ENCODE measurements at places on chromosomes 13 and 19.

DNA sequence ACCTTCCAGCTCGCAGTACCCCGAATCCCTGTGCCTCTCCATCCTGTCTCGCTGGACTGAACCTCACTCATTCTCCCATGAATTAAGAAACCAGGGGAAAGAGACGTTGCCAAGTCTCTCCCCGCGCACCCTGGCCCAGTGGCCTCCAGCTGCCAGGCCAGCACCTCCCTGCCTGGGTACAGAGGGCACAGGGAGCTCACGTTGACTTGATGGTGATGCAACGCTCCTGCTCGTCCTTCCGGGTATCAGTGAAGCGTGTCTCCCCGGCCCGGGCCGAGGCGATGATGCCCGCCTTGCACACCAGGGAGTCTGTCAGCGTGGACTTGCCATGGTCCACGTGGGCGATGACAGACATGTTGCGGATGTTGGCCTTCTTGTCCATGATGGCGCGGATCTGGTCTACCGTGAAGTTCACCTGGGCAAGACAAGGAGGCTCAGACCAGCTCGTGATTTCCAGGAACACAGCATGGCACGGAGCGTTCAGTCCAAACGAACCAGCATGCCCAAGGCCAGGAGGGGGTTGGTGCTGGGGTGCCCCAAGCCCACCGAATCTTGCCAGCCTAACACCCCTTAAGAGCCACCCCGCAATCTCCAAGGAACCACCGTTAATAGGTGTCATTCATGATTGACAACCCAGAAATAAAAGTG lies 1.2 kb downstream of the EEF2 start:
- peak; percentile 37 for DNase-seq

DNA sequence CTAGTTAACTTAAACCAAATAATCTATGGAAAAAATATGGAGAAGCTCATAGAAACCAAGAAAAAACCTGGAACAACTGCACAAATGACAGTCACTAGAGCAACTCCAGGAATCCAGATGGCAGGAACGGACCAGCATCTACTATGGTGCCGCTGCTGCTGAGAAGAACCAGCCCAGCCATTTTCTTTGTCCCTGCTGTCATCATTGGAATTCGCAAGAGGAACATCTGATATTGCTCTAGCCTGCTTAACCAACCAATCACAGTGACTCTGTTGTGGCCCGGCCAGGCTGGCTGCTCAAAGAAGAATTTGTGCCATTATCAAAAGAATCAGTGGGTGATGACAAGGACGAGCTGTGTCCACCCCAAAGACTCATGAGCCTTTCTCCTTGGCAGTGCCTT lies 33.1 kb upstream of the CEBPA start:
- no peak for DNase-seq

DNA sequence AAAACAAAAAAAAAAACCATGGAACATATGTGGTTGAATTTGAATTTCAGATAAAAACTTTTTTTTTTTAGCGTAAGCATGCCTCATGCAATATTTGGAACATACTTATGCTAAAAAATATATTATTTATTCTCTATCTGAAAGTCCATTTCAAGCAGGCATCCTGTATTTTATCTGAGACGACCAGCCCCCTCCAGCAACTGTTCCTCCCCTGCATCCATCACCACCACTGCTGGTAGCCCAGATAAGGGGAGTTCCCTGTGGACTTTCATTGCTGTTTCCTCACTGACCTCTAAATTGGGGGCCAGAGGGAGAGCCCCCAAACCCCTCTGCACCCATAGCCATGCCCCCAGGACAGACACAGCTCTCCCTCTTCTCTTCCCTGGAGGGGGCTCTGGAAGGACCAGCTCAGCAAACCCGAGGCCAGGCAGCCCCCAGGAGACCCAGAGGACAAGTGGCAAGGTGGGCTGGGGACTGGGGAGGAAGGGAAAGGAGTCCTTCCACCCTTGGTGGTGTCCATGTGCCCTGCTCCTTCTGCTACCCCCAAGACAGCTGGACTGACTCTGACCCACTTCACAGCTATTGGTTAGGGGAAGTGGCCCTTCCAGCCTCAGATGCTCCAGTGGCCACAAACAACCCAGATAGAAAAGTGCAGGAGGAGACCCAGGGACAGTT lies 6.6 kb upstream of the SIGLEC12 start:
- DNase-seq, result no peak

- DNase-seq, result no peak
Measured at GRCh38 chr19:3573162-3573857, 566 bp downstream of the HMG20B start.

- DNase-seq, result peak; percentile 25
Measured at GRCh38 chr19:12828494-12828893, 5.9 kb downstream of the RTBDN start.

GRCh38 chr19:35268536-35269437 lies at the start of gene USF2:
USF2 (plus strand) TSS chr19:35268962; CDS start chr19:35269102, 140 bp downstream.
- DNase-seq, result peak; percentile 72

DNA sequence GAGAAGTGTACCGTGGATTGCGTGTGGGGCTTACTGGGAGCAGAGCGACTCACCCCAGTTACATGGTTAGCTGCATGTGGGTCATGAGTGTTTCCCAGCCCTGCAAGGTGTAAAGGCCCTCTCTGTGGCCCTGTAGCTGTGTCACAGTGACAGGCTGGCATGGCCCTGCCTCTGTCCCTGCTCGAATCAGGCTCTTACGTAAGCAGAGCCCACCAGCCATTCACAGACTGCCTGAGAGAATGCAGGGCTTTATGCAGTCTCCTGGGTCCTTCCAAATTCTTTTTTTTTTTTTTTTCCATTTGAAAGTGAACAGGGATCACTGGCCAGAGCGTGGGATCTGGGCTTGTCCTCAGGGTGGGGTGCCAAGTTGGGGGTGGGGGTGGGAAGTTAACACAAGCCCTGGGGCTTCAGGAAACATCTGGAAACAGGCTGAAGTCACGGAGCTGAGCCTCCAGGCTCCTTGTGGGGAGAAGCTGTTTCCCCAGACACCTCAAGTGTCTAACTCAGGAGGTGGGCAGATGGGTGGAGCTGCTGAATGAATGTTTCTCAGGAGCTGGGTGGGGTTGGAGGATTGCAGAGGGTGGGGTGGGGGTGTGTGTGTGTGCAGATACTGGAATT lies 13.4 kb downstream of the TECR start:
- DNase-seq, result no peak

- DNase-seq, result peak; percentile 67
Measured at GRCh38 chr19:54312436-54313377, at the start of gene LILRA5. LILRA5 (minus strand) TSS chr19:54313166; CDS start chr19:54313019, 147 bp downstream.

GRCh38 chr13:29564818-29565217 lies 30.7 kb downstream of the SLC7A1 start:
- DNase-seq, result no peak

GRCh38 chr13:46571189-46571908 lies 18.4 kb downstream of the LRCH1 start:
- no peak for DNase-seq

DNA sequence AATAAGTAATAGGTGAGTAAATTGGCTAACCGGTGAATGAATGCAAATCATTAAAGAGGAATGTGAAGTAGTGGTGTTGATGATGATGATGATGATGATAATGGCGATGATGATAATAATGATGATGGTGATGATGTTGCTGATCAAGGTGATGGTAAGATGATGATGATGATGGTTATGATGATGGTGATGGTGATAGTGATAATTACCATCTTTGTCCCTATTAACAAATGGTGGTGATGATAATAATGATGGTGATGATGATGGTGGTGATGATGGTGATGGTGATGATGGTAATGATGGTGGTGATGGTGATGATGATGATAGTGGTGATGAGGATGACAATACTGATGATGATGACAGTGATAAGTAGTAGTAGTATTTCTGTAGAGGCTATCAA lies 452.6 kb downstream of the ZNF536 start:
- no peak for DNase-seq

DNA sequence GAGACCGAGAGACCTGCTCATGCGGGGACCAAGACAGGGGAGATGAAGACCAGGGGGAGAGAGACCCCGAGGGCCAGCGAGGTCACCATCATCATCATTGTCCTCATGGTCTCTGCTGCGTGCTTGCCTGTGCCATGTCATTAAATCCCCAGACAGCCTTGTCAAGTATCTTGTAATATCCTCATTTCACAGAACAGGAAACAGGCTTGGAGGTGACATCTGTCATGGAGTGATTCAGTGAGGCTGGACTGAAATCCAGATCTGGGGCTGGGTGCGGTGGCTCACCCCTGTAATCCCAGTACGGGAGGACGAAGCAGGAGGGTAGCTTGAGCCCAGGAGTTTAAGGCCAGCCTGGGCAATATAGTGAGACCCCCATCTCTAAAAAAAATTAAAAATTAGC lies 5.9 kb upstream of the NANOS2 start:
- no peak for DNase-seq

DNA sequence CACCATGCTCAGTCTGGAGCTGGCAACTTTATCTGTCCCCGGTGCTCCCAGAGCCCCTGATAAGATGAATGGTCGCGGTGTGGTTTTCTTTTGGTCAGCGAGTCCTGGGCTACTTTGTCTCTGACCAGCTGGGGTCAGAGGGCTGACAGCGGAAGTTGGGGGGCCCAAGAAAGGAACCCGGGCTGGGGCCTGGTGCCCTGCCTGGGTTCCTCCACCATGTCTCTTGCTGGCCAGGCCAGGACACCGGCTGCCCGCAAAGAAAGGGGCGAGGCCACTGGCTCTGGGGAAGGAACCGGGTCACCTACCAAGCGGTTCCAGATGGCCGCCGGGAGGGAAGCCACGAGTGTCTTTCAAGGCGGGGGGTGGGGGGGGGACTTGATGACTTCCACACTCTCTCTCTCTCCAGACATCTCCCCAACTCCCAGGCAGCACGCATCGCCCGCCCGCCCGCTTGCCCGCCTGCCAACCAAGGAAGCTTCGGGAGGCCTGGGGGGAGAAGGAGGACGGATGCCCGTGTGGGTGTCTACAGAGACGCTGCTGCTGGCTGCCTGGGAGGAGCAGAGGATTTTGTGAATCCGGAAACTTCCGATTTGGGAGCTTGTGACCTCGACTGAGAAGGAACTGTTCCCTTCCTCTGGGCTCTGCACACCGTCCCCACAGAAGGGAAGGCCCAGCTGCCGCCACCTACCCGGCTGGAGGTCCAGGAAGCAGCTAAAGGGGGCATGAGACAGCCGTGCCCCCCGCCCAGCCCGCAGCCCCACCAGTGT lies 1.1 kb downstream of the PIP5K1C start:
- DNase-seq, result peak; percentile 35

DNA sequence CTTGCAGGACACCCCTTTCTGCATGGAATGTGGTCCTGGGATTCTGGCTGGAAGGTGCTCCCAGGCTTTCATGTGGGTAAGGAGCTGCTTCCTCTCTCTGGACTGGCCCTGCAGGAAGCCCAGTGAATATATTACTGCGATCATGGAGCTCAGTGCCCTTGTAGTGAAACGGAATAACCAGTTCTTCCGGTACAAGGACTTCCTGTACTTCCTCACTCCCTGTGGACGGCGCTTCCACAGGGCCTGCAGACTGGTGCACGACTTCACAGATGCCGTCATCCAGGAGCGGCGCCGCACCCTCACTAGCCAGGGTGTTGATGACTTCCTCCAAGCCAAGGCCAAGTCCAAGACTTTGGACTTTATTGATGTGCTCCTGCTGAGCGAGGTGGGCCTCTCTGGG lies 8.0 kb downstream of the CYP4F8 start:
- DNase-seq, result no peak

- DNase-seq, result no peak
Measured at GRCh38 chr19:16164222-16164890, 9.0 kb downstream of the CIB3 start.

GRCh38 chr13:98801626-98802418 lies 49.4 kb upstream of the SLC15A1 start:
- DNase-seq, result no peak

GRCh38 chr13:83286737-83287136 lies 595.5 kb downstream of the SLITRK1 start:
- DNase-seq, result no peak

DNA sequence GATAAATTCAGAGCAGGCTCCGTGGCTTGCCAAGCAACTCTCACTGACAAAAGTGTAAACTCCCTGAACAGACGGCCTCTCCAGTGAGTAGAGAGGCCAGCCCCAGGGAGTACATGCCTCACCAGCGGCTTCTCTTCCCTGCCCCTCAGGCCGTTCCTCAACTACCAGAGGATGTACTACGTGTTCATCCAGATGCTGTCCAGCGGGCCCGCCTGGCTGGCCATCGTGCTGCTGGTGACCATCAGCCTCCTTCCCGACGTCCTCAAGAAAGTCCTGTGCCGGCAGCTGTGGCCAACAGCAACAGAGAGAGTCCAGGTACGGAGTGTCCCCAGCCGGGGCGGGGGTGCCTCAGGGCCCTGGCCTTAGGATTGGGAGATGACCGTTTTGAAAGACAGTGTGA lies 93.4 kb upstream of the MCF2L start:
- DNase-seq, result no peak

- peak; percentile 87 for DNase-seq
Measured at GRCh38 chr19:18091217-18091608, 4.5 kb upstream of the IL12RB1 start.

- no peak for DNase-seq
Measured at GRCh38 chr19:18385675-18386542, at the start of gene GDF15. GDF15 (plus strand) TSS chr19:18386158; CDS start chr19:18386190, 32 bp downstream.

DNA sequence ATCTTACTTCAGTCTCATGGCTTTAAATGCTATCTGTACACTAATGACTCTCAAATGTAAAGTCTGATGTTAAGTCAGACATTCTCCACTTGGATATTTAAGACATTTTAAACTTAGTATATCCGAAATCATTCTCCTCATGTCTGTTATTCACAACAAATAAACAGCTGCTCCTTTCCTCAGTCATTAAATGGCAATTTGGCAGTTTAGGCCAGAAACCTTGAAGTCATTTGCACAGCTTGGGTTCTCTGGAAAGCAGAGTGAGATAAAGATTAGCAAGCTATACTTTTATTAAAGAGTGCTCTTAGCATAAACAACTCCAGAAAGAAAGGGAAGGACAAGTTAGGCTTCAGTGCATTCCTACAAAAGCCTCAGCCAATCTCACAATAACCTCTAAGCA lies 53.7 kb downstream of the DNAJC15 start:
- DNase-seq, result no peak

DNA sequence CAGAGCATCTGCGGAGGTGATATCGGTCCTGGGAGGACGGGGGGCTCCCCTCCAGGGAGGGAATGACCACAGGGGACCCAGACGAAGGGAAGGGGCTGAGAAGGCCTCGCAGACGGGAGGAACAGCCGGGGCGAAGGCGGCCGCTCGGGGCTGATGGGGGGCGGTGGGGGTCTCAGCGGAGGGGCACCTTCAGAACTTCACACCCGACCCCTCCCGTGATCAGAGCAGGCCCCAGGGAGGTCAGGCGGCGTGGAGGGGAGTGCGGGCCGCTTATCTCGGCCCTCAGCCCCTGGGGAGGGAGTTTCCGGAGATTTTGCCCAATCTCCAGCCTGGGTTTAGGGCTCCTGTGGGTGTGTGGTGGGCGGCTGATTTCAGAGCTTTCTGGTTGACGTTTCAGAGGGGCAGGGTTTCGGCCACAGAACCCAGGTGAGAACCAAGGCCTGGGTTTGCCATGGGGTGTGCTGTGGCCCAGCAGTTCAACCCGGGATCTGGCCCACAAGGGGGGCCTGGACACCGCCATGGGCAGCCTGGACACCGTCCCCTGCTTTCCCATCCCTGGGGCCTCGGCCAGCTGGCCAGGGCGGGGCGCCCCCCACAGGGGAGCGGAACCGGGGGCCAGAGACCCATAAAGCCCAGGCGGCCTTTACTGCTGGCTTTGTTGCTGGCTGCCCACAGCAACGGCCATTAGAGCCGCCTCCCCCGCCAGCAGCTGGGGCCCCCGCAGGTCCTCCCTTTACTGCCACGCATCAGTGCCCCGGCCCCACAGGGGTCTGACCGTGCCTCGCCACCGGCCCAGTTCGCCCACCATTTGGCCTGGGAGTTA lies 29.0 kb downstream of the ARID3A start:
- DNase-seq, result no peak
